Right kidney (tissue), 9 donors: ENCODE measurements at places on chromosomes 11 and 22.

- DNase-seq, result no peak
Measured at GRCh38 chr11:9601876-9602199, 28.4 kb downstream of the WEE1 start.

GRCh38 chr22:24400726-24401596 is 26.4 kb upstream of the ADORA2A start:
- DNase-seq, result no peak

DNA sequence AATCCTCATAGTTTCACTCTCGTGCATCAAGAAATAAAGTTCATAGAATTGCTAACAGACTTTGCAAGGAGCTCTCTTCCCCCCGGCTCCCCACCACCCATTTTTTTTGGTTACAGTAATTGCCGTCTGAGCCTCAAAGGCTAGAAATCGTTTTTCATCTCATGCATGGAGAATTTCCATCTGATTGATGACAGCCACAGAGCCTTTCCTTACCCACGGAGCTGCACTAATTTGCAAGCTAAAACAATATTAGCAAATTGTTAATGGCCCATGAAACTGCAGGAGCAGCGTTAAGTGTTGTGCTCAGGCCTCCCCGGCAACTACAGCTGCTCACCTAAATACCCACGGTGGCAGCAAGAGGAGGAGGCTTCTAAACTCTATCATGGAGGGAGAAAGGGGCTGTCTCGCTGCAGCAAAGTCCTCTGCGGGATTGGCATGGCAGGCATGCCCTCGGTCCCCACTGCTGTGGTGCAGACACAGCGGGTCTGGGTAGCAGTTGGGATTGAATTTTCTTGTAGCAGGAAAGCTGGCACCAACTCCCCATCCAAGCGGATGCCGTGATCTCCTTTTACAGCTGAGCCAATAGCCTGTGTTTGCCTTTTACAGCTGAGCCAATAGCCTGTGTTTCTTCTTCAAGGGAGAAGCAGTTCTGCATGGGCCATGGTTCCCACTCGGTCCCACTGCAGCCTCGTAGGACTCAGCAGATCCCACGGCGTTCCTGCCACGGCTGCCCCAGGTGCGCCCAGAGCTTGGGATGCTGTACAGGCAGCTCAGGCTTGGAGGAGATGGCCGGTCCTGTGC is 412.3 kb downstream of the BRD1 start:
- DNase-seq, result no peak

DNA sequence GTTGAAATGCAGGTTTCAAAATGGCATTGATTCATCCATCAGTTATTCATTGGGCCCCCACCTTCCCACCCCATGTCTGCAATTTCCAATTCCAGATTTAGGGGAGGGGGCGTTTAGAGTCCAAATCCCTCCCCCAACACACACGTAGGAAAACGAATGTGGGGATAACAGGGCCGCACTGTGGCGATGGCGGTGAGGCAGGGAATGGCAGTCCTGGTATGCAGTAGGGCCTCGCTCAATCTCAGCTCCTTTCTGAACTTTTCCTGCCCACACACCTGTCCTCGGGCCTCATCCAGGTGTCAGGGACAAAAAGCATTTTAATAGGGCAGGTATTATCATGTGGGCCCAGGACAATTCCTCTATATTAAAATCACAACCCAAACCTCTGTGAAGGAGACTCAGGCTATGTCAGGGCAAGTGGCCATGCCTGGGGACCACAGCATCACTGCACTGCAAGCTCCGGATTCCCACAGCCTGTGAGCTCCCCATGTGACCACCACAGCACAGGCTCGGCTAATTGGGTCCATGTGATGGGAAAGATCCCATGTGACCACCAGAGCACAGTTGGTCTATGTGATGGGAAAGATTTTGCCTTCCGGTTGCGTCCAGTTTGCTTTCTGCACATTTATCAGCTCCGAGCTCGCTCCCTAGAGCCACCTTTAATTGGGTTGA is 44.5 kb downstream of the RTL6 start:
- DNase-seq, result no peak

- DNase-seq, result no peak
Measured at GRCh38 chr11:125773516-125773915, 5.1 kb downstream of the PATE2 start.

DNA sequence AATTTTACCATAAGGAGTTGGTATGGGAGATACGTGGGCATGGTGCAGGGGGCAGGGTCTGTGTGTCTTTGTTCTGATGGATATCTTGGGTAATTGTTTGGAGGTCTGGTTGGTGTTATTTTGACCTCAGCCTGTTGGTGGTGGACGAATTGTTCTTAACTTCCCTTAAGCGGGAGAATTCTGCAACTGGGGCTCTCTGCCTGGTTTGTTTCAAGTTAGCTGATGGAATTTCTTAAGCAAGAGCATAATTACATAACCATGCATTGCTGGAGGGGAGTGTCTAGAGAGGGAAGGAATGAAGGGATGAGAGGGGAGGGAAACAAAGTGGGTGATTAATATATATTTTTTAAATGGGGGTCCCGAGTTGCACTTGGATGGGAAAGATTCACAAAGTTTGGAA is 908.5 kb upstream of the RAG2 start:
- DNase-seq, result no peak

GRCh38 chr22:39519681-39520225 is 609 bp upstream of the ATF4 start:
- DNase-seq, result peak; percentile 96

DNA sequence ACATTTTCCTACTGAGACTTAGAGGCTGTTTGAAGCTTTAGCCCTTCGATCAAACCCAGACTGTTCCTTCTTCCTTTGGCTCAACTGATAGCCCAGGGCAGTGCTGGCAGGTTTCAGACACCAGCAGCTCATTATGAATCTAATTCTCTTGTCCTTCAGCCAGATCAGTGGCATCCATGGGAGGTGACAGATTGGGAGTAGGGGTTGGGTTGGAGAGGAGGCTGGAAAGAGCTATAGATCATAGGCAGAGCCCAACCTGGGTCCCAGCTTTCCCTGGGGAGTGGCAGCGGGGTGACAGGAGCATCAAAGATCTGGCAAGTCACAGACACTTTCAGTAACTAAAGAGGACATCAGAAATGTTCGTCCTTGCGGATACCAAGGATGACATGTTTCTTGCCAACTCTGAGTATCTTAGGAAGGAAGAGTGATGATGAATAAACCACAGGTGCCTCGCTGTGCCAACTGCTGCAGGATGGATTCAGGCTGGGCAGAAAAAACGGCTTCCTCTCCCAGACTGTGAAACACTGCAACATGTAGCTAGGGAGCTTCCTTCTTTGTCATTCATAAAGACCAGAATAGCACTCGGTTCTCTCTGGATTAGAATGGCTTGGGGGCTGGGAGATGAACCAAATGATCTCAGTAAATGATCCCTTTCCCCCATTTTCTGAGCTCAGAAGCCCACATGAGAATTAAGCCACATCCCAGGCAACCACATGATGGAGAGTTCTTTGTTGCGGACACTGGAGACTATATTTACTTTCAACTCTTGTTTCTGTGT is 19.1 kb downstream of the ABCC8 start:
- no peak for DNase-seq

GRCh38 chr11:113876798-113877669 is 1.7 kb upstream of the USP28 start:
- no peak for DNase-seq

DNA sequence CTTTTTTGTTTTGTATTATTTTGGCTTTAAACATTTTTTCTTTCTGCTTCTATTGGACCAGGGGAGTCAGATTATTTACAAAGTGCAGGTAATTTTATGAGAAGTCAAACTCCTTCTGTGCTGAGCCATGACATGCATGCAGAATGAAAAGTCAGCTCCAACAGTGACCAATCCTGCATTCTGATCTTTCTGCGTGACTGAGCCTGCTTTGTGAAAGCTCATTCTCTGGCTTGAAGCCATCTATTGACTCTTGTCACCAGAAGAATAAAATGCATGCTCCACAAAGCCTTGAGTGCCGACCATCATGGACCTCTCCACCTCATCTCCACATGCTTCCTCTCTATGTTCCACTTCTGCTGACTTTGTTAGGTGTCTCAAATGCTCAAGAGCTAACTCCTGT is 50.2 kb downstream of the MIAT start:
- no peak for DNase-seq

DNA sequence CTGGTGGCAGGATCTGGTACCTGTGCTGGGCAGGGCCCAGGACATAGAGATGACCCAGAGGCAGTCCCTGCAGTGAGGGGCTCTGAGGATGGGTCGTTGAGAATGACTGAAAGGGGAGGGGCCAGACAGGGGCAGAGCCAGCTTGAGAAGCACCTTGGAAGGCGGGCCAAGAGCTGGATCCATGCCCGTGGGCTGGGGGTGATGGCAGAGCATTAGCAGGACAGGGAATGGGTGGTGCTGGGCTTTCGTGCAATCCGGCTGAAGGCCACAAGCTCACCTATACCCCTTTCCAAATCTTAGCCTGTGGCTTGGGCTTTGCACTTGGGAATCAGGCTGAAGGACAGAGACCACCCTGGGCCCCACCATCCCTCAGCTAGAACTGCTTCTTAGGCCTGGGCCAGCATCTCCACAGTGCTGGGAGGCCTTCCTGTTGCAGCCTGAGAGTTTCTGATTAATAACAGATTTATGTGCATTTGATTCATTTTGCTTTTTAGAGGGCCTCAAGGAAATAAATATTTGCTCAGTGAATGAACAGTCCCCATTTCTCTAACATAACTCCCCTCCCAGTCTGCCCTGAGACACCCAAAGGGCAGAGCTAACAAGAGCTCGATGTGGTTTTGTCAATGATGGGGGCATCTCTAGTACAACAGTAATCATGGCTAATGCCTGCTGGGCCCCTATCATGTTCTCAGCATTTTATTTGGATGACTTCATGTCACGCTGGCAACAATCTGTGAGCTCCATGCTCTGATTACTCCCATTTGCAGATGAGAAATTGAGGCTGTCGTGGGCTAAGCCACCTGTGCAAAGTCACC is 39.3 kb downstream of the RIBC2 start:
- DNase-seq, result no peak

DNA sequence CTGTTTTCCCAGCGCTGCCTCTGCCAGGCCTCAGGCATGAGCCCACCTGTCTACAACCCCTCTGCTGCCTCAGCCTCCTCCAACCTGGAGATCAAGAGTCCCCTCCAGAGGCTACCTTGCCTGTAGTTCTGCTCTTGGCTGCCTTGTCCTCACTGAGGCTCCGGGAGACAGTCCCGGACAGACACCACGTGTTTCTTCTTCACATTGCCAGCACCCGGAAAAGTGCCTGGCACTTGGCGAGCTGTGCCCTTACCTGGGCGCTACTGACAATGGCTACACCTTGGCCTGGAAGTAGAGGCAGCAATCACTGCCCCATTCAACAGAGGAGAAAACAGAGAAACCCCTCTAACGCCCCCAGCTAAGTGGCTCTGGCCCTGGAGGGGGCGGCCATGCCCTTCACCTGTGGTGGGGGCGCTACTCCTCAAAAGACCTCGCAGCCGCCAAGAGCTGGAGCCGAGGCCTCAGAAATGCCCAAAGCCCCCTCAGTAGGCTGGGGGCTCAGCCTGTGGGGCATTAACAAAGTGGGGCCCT is 3.0 kb upstream of the NAP1L4 start:
- DNase-seq, result no peak

GRCh38 chr11:32386770-32387377 is 48.5 kb downstream of the WT1 start:
- no peak for DNase-seq

DNA sequence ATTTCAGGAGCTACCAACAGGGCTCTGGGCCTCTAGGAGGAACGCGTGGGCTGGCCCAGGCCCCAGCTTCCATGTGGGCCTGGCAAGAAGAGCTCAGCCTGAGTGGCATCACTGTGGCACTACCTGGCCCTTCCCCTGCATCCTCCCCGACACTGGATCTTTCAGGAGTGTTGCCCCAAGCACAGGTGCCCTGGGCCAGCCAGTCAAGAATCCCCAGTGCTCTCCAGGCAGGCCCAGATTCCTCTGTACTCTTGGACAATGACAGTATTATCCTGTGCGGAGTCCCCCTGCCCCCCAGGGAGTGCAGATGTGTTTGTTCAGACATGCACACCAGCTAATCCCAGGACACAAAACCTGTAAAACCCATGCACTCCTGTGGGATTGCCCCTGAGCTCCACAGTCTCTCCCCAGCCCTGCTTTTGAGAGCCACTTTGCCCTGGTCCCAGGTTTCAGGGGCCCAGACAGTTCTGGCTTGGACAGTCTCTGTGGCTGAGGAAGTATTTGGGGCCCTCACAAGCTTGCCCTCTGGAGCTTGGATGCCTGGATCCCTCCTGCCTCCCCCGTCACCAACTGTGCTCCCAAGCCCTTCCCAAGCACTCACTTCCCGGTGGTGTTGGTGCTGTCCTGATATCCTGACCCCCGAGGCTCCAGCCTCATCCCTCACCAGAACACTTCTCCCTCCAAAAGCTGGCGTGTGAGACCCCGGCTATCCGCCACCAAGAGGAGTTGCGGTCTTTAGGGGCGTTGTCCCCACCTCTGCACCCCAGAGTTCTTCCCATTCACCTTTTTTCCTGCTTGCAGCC is 39.9 kb downstream of the KCNC1 start:
- no peak for DNase-seq

- DNase-seq, result no peak
Measured at GRCh38 chr11:22900764-22901486, 40.7 kb upstream of the CCDC179 start.

- no peak for DNase-seq
Measured at GRCh38 chr11:130945896-130946295, 29.6 kb upstream of the SNX19 start.

- no peak for DNase-seq
Measured at GRCh38 chr11:2287091-2287490, 14.6 kb downstream of the C11orf21 start.

GRCh38 chr11:3086671-3087150 is 29.5 kb upstream of the CARS1 start:
- DNase-seq, result no peak

DNA sequence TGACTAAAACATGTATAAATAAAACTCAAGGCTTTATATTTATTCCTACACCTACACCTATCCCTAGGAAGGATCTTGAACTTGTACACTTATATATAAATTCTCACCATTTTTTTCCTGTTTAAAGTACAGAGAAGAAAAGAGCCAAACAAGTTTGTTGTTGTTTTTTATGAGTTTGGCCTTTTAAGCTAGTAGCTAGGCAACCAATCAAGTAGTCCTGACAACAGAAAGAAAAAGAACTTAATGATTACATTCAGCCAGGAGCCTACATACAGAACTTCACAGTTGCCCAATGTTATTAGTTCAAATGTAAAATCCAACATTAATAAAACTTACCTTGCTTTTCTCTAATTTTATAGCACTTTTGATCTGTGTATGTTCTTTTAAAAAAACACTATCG is 316.2 kb downstream of the SOX6 start:
- no peak for DNase-seq

GRCh38 chr11:63686926-63687325 is 5.6 kb downstream of the RTN3 start:
- no peak for DNase-seq

DNA sequence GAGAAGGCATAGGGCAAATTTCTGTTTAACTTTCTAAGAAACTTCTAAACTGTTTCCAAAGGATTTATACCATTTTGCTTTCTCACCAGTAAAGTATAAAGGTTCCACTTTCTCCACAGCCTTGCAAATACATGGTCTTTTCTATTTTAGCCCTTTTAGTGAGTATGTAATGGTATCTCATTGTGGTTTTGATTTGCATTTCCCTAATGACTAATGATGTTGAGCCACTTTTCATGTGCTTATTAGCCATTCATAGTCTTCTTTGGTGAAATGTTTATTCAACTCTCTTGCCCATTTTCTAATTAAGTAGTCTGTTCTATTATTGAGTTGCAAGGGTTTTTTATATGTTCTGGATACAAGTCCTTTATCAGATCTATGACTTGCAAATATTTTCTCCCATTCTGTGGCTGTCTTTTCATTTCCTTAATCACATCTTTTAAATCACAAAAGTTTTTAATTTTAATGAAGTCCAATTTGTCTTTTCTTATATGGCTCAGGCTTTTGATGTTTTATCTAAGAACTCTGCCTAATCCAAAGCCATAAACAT is 83.8 kb upstream of the KCNQ1OT1 start:
- no peak for DNase-seq

GRCh38 chr11:10109806-10110205 is 184.2 kb downstream of the SBF2 start:
- no peak for DNase-seq
